ENCODE measurements at places on chromosomes 3 and 15. TPM values are rescaled to one million over a fixed set of nuclear protein-coding genes. Genes with fewer than 3 reads are reported as not detected.

HDGFL3 gene
- 31.8 TPM for total RNA-seq

PPP1R14D gene
- not detected for total RNA-seq

SERPINI2 gene
- total RNA-seq = not detected

DGKG gene
- total RNA-seq = 0.49 TPM

PODXL2 gene
- total RNA-seq = 3.6 TPM

SNTN gene
- total RNA-seq = not detected

SPSB4 gene
- total RNA-seq = 0.17 TPM

EID1 gene
- 145 TPM for total RNA-seq

ETFA gene
- total RNA-seq = 164 TPM

SPRED1 gene
- total RNA-seq = 36.2 TPM

RPUSD3 gene
- 33.3 TPM for total RNA-seq

LRRC34 gene
- 8.3 TPM for total RNA-seq

VGLL3 gene
- total RNA-seq = 36.0 TPM

RHOV gene
- total RNA-seq = not detected

CPNE9 gene
- not detected for total RNA-seq

SLC12A1 gene
- total RNA-seq = not detected
